ENCODE measurements at places on chromosomes 3 and 15.

GRCh38 chr3:170089862-170090600 is 52.2 kb downstream of the GPR160 start:
- DNase-seq, result no peak

- DNase-seq, result no peak
Observed at GRCh38 chr15:88487796-88488523, 20.5 kb downstream of the MRPS11 start.

DNA sequence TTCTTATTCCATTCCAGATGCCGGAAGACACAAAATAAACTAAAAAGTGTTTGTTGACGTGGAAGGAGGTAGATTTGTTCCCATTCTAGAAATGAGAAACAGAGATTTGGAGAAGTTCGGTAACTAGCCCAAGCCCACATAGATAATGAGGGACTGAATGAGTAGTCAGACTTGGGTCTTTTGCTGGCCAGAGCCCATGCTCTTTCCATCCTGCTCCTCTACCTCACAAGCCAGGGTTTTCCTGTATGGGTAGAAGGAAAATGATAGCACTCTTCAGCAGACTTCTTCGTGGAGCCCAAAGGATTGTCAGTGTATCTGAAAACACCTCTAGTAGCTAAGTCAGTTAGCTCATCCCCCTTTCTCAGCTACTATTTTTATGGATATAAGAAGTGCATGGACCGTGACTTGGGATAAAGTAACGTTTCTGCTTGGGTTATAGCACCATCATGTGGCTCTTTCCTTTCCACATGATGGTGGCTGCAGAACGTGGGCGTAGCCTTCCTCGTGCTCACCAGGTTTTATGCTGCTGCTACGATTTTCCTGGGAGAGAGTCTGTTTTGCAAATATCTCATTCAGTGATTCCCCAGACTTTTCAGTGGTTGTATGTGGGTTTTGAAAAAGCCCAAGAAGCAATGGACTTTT is 84.6 kb downstream of the DGKG start:
- DNase-seq, result peak; percentile 25

DNA sequence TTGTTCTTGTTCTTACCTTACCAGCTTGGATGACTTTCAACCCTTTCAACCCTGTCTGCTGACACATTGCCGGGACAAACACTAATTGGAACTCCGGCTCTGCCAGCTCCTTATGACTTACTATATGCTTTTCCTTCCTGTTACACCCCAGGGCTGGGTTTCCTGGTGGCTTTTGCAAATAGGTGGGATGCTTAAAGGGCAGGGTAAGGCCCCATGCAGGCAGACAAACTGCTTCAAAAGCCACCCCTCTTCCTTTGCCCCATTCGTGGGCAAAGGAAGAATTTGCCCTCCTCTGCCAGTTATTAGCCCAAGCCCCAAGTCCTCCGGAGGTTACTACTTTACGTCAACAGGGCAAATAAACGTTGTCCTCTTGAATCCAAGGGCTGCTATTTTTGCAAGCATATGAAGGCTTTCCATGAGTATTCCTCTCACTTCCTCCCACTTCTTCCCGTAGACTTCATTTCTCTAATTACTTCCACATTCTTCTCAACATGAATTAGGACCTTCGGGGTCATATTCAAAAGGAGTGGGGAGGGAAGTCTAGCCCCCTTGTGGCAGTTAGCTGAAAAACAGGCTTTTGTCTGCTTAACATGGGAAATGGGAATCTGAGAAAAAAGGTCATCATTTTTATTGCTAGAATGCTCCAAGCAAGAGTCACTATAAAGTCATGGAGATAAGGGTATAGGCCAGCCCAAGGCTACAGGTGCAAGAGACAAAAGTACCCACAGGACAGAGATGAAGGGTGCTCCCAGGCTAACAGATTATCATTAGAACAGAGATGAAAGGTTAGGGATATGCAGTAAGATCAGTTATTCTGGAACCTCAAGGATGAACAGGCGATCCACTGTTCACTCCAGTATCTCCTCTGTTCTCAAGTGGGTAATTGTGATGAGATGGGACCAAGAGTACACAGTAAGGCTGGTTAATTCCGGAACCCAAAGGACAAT is 56.3 kb upstream of the FSTL1 start:
- peak; percentile 40 for DNase-seq

- no peak for DNase-seq
Observed at GRCh38 chr3:56940321-56940720, 120.1 kb upstream of the SPATA12 start.
